Stimulated activated CD4-positive, alpha-beta T cell treated with anti-CD3 and anti-CD28 coated beads, Interleukin-2, amount 100 ng/mL, for 24 hours (primary cell): ENCODE measurements at places on chromosomes 7 and 10.

- DNase-seq, result peak; percentile 63
These were observed 53.6 kb upstream of the TMEM72 start for GRCh38 chr10:44857363-44858016.

DNA sequence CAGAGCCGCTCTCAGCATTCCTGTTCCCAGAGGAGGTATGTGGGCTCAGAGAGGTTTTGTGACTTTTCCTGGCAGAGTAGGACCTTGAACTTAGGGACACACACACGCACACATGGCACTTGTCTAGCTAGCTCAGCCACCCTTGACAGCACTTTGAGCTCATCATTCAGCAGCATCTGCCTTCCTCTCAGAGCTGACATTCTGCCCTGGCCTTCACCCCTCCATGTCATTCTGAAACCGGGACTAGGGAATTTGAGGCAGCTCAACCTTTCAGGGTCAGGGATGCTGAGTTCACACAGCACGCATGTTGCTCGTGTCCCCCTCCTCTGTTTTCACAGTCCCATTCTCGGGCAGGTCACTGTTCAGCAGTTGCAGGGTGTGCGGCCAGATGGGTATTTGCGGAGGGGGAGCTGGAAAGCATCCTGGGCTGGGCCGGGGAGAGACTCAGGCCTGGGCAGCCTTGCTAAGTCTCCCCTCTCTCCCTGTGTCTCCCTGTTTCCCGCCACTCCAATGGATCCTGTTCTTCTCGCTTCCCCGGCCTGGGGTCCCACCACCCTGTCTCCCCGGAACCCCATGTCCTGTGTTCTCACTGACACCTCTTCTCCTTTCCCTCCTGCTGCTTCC lies 78.0 kb downstream of the COL13A1 start:
- no peak for DNase-seq

DNA sequence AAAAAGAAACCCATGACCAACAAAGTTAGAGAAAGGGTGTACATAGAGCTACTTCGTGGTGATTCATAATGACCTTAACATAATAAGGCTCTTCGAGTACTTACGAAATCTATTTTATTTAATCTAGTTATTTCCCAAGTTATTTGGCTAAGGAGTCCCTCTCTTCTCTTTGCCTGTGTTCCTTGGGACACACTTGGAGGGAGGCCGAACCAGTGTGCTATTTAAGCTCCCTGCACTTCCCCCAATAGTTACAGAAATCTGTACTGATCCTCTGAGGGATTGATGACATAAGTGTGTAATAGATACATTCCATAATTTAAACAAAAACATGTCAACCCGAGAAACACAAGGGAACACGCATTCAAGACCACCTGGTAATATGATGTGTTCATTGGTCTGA lies 351.1 kb downstream of the GATA3 start:
- no peak for DNase-seq

GRCh38 chr10:122662231-122662630 lies 37.4 kb downstream of the C10orf120 start:
- DNase-seq, result no peak

- no peak for DNase-seq
These were observed 291.3 kb upstream of the MYO3A start for GRCh38 chr10:25642721-25643120.

GRCh38 chr10:70774810-70775678 lies 10.1 kb downstream of the TBATA start:
- DNase-seq, result no peak
